DMS79 treated with DMSO at 0.1 percent for 48 hours (cell line): ENCODE measurements at places on chromosomes 11 and 22.

DNA sequence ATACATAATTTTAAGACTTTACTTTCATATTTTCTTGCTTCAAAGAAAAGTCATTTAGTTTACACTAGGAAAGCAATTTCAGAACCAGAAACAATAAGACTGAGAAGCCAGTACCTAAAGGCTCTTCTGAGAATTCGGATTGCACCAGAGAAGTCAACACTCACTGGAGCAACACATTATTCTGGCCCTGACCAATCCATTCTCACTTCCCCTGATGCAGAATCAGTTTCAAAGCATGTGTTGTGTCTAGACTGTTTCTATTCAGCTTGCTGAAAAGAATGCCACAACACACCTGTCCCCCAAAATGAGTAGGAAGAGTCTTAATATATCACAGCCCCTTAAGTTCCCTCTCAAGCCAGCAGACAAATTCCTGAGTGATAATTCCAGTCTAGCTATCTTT, 1074.3 kb upstream of the TENM4 start:
- no peak for DNase-seq

GRCh38 chr11:61510166-61510919, 1.8 kb downstream of the LRRC10B start:
- DNase-seq: no peak

DNA sequence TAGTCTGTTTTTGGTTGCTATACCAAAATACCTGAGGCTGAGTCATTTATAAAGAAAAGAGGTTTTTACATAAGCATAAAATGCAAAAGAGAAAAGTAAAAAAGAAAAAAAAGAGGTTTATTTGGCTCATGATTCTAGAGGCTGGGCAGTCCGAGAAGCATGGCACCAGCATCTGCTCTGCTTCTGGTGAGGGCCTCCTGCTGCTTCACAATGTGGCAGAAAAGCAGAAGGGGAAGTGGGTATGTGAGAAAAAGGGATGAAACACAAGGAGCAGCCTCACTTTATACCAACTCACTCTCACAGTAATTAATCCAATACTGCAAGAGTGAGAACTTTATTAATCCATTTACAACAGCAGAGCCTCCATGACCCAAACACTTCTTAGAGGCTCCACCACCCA, 47.1 kb downstream of the MTNR1B start:
- no peak for DNase-seq

DNA sequence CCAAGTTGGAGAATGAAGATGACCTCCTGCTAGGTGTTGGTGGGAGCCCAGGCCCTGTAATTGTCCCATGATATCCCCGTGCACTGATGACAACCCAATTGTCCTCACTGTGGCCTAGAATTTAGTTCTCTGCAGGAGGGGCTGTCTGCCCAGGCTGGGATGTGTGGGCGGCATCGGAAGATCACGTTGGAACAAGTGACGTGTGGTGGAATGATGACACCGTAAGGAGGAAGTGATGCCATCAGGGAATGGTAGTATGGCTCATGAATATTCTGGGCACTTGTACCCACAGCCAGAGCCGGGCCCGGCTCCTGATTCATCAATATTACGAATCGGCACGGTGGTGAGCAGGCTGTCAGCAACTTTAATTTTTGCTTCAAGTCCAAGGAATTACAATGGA, 111.6 kb downstream of the MIAT start:
- no peak for DNase-seq

DNA sequence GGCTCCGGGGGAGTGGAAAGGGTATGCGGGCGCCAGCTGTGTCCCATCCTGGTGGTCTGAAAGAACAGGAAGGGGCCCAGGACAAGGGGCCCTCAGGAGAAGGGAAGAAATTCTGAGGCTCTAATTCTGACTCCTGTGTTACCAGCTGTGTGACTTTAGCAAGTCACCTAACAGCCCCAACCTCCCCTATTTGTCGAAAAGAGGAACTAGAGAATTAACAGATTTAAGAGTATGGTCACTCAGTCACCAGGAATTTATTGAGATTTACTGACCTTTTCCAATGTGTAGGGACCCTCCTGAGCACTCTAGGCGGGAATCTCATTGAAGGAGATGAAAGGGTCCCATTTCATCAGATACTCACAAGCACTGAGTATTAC, 14.6 kb downstream of the RPS6KA4 start:
- DNase-seq: no peak

GRCh38 chr11:68446046-68446725, 14.4 kb upstream of the PPP6R3 start:
- no peak for DNase-seq

DNA sequence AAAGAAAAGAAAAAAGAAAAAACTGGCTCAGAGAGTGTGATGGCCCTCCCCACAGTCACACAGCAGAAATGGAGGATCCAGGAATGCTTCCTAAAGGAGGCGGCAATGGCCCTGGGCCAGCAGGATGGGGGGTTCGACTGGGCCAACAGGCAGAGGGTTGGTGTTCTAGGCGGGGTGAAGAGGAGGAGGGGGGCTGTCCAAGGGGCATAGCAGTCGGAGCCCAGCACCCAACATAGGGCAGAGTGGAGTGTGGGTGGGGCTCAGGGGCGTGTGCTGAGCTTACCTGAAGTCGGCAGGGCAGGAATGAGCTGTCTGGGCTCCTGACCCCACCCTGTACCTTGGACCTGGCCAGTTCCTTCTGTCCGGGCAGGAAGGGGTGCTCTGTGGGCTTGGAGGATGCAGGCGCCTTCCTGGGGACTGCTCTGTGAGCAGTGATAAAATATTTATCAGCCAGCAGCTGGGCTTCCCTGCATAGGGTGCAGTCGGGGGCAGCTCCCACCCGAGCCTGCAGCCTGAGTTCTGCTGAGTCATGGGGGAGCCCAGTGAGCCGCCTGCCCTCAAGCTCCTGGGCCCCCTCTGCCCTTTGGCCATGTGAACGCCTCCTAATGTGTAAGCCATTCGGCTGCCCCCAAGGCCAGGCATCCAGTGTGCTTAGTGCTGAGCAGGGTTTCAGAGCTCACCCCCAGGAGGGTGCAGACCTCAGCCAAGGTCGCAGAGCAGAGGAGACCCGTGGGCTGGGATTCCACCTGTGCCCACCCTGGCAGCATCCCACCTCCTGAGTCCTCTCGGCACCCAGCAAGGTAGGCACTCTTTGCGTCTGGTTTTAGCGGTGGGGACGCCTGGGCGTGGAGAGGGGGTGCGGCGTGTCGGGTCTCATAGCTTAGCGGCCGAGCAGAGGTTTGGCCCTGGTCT, 25.3 kb upstream of the PRR5 start:
- no peak for DNase-seq

DNA sequence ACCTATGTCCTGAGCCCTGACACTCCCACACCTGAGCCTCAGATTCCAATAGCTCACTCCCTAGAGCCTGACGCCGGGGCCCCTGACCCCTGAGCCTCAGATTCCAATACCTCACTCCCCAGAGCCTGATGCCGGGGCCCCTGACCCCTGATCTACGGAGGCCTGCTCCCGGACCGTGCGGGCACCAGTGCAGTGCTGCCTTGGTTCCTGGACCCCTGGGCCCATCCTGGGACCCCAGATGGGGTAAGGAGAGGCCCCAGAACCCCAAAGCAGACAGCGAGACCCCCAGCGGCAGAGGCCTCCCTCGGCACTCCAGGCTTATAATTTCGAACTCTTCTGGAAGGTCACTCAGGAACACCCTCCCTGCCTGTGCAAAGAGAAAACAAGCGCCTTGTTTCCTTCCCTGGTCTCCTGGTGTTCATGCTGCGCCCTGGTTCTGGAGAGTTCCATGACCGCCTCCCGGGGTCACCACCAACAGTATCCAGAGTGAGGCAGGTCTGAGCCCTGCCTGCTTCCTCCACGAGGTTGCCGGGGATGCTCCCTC, 7.5 kb downstream of the SUSD2 start:
- DNase-seq: no peak

DNA sequence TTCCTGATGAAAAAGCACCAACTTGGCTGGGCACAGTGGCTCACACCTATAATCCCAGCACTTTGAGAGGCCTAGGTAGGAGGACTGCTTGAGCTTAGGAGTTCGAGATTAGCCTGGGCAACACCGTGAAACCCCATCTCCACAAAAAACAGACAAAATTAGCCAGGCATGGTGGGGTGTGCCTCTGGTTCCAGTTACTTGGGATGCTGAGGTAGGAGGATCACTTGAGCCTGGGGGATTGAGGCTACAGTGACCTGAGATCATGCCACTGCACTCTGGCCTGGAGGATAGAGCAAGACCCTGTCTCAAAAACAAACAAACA, 3.0 kb downstream of the HPS4 start:
- DNase-seq: no peak

DNA sequence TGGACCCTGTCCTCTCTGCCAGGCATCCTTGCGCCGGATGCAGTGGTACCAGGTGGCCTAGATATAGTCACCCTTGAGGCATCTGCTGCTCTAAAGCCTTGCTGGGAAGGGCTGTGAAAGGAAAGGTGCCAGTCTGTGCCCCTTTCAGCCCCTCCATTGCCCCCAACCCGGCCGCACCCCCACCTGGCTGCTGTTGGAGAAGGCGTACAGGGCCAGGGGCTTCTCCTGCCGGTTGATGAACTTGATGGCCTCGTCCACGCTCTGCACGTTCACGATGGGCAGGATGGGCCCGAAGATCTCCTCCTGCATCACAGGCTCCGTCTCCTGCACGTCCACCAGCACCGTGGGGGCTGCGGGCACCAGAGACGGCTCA, 10.2 kb downstream of the ALDH3B2 start:
- no peak for DNase-seq

DNA sequence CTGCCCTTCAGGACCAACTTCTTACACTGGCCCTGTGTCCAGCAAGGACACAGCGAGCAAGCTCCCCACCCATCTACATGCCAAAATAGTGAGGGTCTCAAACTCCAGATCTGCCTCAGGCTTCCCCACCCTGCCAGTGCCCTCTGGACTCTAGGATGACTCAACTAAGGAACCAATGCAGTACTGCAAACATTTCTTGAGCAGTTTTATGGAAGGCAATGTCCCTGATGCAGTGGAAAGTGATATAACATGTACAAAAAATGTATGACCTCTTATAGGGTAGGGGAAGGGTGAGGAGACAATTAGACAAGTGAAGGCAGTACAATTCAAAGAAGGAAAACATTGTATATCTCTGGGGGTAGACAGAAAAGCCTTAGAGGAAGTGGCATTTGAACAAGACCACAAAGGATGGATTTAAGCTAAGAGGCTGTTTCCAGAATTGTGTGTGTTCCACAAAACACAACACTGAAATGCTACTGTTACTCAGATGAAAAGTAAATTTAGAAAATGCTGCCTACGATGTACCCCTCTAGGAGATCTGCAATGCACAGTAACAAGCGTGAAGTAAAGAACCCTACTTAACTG, 47.3 kb downstream of the RAB30 start:
- DNase-seq: no peak

DNA sequence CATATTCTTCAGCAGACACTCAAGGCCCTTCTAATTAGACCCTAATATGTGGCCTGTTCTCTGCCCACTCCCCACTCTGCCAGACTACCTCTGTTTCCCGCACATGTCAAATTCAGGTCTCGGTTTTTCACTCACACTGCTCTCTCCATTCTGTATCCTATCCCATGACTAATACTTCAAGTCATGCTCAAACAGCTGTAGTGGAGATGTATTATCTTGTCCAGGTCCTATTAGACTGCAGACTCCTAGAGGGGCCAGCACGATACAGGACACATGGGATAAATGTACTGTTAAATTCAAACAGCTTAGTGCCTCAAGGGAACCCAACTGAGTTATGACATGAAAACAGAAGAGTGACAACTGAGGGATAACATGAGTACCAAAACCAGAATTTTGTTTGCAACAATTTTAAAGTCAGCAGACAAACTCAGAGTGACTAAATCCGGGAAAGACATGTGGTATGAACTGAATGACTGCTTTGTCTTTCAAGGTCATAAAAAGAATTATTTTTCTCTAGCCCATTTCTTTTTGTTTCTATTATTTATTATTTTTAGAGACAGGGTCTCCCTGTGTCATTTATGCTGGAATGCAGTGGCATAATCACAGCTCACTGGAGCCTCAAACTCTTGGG, 20.5 kb downstream of the ATP6V1E1 start:
- no peak for DNase-seq

DNA sequence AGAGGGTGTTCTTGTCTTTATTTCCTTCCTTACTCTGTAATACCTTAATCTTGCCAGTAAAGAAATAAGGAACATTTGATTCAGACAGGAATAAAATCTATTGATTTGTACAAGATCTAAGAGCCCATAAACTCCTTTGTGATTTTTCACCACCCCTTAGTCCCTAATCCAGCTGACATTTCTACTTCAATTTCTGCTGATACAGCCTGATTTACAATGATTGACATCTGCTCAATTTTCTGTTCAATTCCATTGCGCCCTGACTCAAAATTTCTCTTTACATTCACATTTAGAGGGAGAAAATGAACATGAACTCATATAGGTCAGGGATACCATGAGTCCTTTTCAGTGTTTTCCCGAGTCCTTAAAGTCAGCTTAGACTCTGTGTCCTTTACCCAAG, 27.2 kb upstream of the TMEM123 start:
- DNase-seq: no peak

- no peak for DNase-seq
Measured at GRCh38 chr22:37176464-37177061, 11.5 kb downstream of the C1QTNF6 start.

- DNase-seq: no peak
Measured at GRCh38 chr11:34893416-34893815, 22.8 kb downstream of the APIP start.

DNA sequence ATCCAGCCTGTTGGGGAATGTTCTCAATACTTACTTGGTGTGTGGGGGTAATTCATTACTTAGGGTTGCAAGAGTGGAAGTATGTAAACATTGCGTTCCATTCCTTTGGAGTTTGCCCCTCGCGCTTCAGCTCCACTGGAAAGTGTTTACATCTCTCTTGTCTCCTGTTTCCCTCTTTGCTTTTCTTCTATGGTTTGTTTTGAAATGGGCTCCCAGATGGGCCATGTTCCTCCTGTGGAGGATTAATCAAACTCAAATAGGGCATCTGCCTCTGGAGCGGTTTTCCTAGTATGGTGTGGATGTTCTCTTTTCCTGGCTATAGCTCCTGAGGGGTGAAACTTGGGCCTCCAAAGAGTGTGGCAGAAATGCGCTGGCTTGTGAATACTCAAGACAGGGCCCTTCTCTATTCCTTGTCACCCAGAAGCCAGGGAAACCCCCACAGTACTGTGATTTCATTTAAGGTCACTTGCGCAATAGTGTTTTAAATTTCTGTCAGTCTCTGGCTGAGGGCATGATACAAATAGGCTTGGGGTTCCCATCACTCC, 51.9 kb downstream of the CD44 start:
- DNase-seq: no peak

DNA sequence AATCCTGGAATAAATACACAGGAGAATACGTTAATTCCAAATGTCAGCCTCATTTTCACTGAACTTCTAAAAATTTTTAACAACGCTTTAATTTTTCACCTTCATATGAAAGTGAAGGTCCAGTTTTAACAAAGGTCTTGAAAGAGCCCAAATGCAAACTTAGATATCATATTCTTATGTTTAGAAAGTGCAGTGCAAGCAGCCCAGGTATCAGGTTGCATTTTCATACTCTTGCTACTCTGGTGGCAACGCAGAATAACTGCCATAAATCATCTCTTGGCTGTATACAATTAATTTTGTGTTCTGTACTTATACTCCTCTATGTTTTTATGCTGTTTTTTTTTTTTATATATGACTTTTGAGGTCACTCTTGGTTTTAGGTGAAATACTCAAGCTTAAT, 496.7 kb upstream of the ARHGAP42 start:
- DNase-seq: no peak
